ENCODE measurements at places on chromosomes 4 and X.

DNA sequence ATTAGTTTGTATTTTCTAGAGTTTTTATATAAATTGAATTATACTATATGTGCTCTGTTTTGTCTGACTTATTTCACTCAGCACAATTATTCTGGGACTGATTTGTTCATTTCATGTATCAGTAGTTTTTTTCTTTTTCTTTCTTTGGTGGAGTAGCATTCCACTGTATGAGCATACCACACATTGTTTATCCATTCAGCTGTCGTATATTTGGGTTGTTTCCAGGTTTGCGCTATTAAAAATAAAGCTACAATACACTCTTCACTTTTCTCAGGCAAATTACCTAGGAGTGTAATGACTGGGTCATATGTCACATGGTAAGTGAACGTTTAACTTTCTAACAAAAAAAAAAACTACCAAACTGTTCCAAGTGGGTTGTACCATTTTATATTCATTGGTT is 9.6 kb upstream of the OTUD4 start:
- no peak for DNase-seq

GRCh38 chrX:14347523-14347922 is 181.8 kb upstream of the GLRA2 start:
- DNase-seq = no peak

- no peak for DNase-seq
These were observed 10.6 kb upstream of the C1QTNF7 start for GRCh38 chr4:15417233-15417660.

DNA sequence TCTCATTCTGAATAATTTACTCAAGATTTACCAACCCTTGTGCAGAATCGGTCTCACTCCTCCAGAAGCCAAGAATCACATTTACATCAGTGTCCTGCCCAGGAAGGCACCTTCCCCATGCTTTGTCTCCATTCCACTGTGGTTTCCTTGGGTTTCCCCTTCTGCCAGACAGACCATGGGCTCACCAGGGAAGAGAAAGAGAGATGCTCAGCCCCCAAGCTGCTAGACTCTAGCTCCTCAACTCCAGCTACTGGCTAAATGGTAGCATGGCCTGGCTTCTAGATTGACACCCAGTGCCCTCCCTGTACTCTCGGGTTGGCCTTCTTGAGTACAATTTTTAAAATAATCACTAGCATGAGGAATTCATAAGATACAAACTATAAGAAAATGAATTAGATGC is 12.9 kb downstream of the TLR10 start:
- DNase-seq = no peak

GRCh38 chrX:129346574-129346973 is 176.7 kb downstream of the SMARCA1 start:
- DNase-seq = no peak

Data from bone marrow (tissue), 2 donors.